ENCODE measurements at places on chromosomes 6 and 20.
A peak's percentile ranks its signal among the peaks of the same experiment; 100 is the strongest.

DNA sequence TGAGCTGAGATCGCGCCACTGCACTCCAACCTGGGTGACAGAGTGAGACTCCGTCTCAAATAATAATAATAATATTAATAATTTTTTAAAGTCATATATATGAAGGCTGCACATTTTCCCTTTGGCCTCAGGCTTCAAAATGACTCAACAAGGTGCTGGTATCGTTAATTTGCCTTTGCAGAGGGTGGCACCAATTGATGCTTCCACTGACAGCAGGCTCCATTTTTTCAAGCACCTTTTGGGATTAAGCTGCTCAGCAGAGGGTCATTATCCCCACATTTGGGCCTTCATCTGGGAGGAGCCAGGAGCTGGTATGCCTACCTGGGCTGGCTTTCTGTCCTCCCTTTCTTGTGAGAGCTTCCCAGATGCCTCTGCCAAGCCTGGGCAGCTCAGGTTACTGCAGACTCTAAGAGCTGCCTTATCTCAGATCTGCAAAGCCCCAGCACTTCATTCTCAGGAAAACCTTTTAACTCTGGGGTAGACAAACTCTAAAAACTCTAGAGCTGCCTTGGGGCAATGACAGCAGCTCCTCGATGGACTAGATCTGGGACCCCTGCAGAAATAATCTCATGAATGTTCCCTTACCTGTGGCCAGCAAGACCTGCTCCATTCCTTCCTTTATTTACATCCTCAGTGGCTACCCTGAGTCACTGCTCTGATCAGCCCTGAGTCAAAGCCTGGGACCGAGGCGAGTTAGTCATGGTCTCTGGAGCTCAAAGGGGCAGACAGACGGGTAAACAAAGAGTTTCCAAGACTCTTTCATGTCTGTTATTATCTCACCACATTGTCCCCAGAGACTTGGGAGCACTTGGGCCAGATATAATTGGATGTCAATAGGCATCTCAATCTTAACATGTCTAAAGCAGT lies 80.0 kb upstream of the EYA2 start:
- peak; percentile 73 for DNase-seq

DNA sequence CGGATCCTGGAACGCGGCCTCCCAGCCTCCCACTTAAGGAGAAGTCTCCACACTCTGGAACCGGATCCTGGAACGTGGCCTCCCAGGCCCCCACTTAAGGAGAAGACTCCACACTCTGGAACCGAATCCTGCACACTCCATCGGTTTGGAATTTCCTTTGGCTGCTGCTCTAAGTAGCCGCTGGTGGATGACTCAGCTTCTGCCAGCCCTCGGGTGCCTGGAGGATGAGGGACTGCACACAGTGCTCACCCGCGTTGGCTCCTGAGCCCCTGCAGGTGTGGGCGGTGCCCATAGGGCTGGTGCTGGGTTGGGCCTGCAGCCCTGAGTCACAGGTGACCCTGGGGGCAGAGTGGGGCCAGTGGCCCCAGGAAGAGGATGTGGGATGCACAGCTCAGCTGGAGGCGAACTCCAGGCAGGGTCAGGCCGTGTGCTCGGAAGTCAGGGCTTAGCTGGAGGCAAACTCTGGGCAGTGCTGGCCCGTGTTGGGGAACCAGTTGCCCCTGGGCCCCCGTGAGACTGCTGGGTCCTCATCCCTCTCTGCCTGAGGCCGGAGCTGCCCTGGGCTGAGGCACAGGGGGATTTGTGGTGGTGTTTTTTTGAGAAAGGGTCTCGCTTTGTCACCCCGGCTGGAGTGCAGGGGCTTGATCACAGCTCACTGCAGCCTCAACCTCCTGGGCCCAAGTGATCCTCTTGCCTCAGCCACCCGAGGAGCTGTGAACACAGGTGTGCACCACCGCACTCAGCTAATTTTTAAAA lies 13.9 kb upstream of the TNFRSF6B start:
- DNase-seq: peak; percentile 93

DNA sequence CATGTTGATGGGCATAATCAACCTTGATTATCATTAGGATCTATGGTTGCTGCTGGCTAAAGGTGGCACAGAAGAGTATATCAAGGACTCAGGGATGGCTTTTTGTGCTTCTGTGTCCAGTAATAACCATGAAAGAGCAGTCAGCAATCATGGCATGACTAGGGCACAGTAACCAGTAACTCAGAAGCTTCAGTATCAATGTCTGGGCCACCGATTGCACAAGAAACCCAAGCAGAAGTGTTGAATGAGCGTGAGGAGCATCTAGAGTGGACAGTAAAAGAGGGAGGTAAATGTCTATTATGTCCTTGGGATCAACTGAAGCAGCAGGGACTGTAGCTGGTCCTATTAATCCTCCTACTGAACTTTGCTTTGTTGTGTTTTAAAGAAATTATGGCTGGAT lies 81.5 kb upstream of the F13A1 start:
- no peak for DNase-seq

DNA sequence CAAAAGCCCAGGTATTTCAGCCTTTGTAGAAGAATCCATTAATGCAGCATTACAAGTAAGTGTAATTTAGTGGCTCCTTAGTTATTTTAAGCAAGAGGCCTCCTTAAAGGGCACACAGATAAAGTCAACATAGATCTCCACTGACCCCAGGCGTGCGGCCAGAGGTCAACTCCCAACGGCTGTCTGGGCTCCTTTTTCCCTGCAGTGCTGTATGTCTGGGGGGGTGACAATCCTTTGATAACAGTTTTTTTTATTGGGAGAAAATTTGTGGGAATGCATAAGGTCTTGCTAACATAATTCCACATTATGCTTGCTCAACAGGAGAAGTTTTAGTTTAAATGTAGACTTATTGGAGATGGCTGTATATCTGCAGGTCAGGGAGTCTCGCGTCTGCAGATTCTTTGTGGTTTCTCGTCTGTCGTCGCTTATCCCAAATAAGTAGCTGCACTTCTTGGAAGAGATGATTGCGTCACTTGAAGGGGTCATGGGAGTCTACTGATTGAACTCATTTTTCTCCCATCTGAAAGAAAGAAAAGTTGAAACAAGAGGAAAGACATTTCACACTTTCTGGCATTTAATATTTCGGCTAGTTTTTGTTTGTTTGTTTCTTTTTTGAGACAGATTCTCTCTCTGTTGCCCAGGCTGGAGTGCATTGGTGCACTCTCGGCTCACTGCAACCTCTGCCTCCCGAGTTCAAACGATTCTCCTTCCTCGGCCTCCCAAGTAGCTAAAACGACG lies 151.7 kb upstream of the AKAP12 start:
- DNase-seq: peak; percentile 15

- no peak for DNase-seq
These were observed 24.6 kb downstream of the RBM38 start for GRCh38 chr20:57415771-57416170.

DNA sequence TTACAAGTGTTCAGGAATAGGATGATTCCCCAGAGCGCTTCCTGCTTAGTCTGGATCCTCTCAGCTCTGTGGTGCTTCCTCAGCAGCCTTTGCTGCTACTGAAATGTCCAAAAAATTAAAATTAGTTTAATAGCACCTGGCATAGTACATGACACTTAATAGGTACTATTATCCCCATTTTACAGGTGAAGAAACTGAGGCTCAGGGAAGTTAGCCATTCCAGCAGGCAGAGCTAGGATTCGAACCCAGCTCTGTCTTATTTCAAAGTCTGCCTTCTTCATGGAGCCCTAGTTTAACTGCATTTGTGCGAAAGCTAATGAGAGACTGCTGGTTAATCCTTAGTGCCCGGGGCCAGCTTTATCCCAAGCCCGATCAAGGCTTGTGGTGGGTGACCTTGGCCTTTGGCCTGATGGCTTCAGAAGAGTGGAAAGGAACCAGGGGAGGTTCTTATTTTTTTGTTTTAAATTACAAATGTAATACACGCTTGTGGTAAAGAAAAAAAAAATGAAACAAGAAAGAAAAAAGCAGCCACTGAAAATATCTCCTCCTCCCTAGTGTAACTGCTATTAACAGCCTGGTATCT lies 30.1 kb downstream of the TOX2 start:
- DNase-seq: no peak

GRCh38 chr6:50984135-50984534 lies 165.5 kb downstream of the TFAP2B start:
- DNase-seq: no peak

- DNase-seq: no peak
These were observed 185.2 kb downstream of the SLC24A3 start for GRCh38 chr20:19397666-19398065.

DNA sequence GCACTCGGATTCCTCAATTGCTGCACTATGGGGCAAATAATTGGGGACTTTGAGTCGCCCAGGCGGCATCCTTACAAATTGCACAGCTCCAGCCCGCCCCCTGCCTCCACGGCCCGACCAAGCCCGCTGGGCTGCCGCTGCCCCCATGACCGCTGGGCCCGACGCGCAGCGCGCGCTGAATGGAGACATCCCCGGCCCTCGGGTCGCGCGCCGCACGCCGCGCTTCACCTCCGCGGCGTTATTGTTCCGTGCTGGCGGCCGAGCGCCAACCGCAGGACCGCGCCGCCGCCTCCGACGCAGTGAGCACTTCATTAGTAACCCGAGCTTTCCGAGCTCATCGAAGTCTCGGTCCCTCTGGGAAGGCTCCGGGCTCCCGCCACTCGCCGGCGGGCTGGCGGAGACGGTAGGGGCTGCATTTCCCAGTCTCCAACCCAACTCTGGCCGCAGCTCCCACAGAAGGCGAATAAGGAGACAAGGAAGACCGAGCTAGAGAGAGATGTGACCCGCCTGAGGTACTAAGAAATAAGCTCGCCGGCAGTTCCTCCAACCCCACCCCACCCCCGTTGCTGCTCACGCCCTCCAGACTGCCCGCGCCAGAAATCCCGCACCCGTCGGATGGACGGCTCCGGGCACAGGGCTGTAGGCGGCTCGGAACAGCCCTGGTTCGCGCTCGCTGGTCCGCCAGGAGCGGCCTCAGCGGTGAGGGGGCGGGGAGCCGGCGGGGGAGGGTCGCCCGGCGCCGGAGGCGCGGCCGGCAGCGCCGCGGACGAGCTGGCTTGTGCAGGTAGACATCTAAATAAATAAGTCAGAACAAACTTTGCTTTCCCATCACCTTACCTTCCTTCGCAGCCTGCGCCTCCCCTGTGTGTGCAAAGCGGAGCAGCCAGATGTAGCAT lies 703 bp downstream of the EPHA7 start:
- DNase-seq: peak; percentile 18

DNA sequence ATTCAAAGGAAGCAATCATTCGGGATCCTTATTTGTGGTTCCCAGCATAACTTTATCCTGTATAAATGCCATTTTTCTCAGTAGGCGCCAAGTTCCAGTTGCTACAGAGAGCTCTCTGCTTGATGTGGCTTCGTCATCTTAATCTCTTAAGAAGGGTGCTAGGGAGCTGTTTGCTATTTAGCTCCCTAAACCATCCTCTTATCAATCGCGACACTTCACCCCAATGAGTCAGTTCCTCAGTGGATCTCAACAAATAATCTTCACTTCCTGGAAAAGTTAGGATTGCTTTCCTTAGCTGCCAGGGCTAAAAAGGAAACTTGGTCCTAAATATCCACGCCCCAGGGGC lies 1.3 kb upstream of the NKAIN2 start:
- DNase-seq: no peak

- DNase-seq: peak; percentile 14
These were observed 106.1 kb upstream of the CITED2 start for GRCh38 chr6:139480356-139481165.

DNA sequence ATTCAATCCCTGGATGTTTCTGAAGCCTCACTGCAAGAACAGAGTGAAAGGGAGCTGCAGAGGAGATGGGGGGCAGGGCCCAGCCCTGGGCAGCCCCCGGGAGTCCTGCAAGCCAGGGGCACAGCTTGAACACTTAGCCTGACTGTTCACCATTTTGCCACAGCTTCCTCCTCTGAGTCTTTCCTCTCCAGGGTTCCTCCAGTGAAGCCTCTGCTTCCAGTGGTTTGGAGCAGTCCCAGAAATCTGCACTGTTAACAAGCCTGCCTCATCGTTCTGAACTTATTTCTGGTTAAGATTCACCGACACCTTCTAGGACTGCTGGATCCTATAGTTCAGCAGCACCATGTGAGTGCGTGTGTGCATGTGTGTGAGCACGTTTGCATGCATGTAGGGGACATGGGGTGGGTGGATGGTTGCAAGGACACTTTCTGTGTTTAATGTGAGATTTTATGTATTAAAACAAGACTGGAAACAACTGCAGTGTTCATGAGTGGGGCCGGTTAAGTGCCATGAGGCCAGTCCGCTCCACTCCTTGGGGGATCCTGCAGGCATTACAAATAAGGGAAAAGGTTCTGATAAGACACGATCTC lies 24.6 kb downstream of the CEBPB start:
- DNase-seq: no peak

DNA sequence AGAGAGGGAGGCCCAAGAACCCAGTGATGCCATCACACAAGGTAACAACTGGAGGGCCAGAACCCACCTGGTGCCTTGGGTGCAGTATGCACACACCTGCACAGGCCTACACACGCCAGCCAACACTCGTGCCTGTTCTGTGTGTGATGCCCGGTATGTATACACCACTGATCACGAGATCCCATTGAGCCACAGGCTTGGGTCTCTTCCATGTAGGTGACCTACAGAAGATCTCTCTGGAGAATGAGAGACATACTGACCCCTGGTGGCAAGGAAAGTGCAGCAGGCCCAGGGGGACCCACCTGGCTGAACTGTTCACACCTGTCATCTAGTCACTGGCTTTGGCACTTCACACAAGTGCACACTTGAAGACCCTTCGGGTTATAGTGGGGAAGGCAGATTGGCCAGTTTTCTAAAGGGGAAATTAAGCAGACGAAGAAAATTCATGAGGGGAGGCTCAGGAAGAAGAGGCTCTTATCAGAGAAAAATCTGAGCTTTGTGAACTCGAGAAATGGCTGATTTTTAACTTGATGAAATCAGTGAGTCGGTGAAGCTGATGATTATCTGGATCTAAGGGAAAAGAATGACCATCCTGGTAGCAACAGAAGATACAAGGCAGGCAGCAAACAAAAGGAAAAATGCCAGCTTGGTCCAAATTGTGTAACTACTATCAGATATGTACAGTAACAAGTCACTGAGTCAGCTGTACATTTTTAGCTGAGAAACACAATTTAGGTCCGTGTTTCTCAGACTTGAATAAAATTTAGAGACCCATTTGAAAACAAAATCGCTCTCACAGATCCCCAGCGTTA lies 69.1 kb upstream of the PBOV1 start:
- peak; percentile 77 for DNase-seq

- DNase-seq: no peak
These were observed 32.1 kb downstream of the PRSS16 start for GRCh38 chr6:27279513-27280063.

GRCh38 chr6:111543913-111544435 lies 61.0 kb upstream of the REV3L start:
- no peak for DNase-seq

DNA sequence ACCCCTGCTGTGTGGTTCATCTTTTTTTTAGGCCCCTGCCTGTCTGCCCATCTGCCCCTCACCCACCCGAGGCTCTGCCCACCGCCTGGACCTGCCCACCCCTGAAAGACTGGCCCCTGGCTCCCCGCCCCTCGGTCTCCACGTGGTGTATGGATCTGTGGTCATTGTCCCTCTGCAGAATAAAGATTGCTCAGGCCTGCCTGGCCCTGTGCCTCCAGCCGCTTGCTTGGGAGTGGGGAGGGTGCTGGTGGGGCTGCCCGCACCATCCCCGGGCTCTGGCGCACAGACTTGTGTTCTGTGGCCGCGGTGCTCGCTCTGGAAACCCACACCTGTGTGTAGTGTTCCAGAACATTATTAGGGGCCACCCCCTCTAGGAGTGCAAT lies 1.6 kb downstream of the MAP1LC3A start:
- no peak for DNase-seq

- no peak for DNase-seq
These were observed 10.3 kb downstream of the ELOVL2 start for GRCh38 chr6:11033825-11034224.
